ENCODE measurements at places on chromosomes 6 and 20.

DNA sequence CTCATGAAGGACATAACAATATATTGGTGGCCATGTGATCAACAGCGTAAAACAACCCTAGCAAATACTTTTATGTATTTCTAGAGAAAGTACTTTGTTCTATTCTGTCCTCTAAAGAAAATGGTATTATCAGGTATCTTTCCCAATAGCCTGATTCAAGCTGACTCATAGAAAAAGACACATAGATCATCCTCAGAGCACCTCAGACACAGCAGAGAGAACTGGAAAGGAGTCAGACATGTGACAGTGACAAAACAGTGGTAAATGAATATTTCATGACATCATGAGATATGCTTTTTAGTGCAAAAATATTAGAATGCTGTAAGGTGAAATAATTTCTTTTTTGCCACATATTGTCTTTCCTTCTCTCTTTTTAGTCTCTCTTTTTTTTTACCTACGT is 1355.0 kb upstream of the MAP3K7 start:
- DNase-seq = no peak

GRCh38 chr6:113211170-113211569 is 646.0 kb upstream of the MARCKS start:
- no peak for DNase-seq

GRCh38 chr20:32465092-32465900 is 107.2 kb downstream of the ASXL1 start:
- DNase-seq = peak; percentile 47

GRCh38 chr6:161108916-161109315 is 117.3 kb downstream of the MAP3K4 start:
- no peak for DNase-seq

DNA sequence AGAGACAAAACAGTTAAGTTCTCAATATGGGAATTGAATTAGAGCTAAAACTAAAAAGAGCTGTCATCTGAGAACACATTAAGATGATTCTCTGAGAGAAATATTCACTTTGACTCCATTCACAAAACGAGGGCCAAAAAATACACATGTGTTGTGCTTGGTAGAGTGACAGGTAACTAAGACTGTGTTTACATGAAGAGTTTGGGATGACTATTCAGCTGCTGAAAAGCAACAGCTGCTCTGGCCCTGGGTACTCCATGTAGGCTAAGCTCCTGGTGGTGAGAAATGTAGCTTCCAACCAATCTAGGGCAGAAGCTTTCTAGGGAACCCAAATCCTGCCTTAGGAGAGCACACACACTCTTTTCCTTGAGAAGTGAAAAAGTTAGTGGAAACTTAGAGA is 184.5 kb downstream of the COL21A1 start:
- DNase-seq = no peak

- DNase-seq = no peak
Observed at GRCh38 chr6:124797224-124797623, 165.0 kb upstream of the RNF217 start.

GRCh38 chr20:50260479-50261221 is 70.0 kb downstream of the CEBPB start:
- DNase-seq = no peak

DNA sequence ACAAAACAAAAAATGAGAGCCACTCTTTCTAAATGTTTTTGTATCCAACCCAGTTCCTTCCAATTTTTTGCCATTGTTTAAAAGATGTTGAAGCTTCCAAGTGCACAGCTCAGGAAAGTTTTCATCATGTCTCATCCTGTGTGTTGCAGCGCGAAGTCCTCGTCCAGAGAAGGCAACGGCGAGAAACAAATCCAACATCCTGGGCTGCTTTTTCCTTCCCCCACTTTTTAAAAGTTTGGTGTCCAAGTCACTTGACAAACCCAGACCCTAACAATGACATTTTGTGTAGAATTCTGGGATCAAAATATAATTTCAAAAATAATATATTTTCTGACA is 92.3 kb downstream of the ANKRD60 start:
- no peak for DNase-seq

GRCh38 chr6:25717866-25718740 is 36.4 kb upstream of the SLC17A4 start:
- DNase-seq = peak; percentile 32

GRCh38 chr6:43600595-43600994 is 24.6 kb downstream of the POLH start:
- DNase-seq = no peak

DNA sequence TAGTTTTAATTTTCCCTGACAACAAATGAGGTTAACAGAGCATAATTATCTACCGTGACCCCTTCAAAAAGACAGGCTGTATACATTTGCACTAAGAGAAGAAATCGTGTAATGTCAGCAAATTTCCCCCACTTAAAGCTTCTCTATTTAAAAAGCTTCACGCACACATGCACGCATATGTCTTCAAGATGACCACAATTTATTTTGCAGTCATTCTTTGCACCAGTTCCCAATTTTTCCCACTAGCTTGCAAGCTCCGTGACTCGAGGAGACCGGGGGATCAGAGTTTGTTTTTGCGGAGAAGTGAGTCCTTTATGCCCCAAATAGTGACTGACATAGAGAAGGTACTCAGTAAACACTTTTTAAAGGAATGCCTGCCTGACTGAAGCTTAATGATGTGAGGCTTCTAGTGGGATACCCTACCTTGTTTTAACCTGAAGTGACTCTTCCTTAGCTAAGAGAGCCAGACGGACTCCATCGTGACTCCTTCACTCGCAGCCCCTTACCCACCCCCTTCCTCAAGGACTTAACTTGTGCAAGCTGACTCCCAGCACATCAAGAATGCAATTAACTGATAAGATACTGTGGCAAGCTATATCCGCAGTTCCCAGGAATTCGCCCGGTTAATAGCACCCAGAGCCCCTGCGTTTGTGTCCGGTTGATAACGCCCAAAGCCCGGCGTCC is 9.3 kb upstream of the NQO2 start:
- peak; percentile 32 for DNase-seq

GRCh38 chr6:25442898-25443297 is 163.7 kb downstream of the CARMIL1 start:
- no peak for DNase-seq

DNA sequence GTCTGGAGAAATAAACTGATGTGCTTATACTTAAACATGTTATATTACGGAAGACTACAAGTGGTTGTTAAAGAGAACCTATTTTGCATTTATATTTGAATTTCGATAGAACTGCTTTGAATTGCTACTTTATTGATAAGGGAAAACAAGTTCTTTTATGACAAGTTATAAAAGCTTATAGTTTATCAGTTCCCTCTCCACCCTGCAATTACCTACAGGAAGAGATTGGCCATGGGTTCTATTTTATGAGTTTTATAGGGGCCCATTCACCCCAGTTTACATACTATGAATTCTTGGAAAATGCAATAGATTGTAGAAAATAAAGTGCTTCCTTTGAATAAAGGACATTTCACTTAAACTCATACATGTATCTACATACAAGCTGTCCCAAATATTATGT is 144.4 kb downstream of the AHI1 start:
- no peak for DNase-seq

DNA sequence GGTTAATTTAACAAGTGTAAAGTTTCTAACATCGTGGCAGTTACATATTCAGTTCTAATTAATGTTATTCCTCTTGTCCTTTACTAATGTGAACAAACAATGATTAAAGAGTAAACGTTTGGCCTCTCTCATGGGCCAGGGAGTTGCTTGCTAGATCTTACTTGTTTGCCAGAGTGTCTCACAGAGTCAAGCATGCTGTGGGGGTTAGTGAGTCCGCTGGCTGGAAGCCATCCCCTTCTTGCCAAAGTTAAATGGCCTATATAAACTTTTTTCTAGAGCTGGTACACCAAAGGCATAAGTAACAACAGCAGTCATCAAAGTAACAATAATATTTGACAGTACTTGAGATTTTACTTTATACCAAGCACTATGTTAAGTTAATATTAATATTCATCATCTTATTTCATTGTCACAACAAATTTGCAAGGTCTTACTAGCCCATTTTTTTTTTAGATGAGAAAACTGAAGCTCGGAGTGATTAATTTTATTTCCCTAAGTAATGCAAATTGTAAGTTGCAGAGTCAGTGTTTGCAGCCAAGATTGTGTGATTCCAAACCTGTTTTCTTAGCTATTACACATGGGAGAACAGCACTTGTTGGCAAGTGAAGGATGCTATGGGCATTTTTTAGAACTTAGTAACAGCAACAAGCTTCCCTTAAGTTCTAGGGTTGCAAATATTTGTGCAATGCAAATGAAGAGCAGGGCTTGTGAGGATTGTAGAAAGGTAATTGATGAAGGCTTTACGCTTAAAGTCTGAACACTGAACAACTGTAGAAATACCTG is 224.5 kb downstream of the RFPL4B start:
- DNase-seq = no peak

- no peak for DNase-seq
Observed at GRCh38 chr6:2760882-2761842, 4.0 kb upstream of the WRNIP1 start.

GRCh38 chr20:48126227-48126740 is 341.0 kb upstream of the SULF2 start:
- no peak for DNase-seq

- DNase-seq = no peak
Observed at GRCh38 chr6:8352335-8352965, 82.9 kb downstream of the SLC35B3 start.

GRCh38 chr6:169234634-169235033 is 19.0 kb downstream of the THBS2 start:
- DNase-seq = no peak

DNA sequence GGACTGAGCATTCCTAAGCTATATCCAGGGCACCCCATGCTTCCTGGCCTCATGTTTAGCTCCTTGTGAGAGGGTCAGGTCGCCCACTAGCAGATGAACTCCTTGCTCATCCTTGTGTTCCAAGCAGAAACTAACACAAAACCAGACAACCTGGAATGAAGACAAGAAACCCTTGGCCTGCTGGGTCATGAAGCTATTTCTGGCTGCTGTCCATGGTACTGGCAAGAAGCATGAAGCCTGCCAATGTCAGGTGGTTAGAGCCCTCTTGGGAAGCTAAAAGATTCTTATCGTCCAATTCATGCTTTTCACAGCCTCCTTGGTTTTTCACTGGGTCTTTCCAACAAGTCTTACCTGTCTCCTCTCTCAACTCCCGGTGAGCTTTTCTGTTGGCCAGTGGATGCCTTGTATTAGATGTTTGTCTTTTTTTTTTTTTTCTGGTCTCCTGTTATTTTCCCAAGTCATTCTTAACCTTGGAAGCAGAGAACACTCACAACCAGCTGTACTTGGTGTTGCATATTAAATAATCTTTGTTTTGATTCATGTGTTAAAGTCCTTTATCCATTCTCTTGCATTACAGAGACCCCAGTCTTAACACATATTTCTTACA is 180.3 kb downstream of the ANKRD60 start:
- peak; percentile 68 for DNase-seq

DNA sequence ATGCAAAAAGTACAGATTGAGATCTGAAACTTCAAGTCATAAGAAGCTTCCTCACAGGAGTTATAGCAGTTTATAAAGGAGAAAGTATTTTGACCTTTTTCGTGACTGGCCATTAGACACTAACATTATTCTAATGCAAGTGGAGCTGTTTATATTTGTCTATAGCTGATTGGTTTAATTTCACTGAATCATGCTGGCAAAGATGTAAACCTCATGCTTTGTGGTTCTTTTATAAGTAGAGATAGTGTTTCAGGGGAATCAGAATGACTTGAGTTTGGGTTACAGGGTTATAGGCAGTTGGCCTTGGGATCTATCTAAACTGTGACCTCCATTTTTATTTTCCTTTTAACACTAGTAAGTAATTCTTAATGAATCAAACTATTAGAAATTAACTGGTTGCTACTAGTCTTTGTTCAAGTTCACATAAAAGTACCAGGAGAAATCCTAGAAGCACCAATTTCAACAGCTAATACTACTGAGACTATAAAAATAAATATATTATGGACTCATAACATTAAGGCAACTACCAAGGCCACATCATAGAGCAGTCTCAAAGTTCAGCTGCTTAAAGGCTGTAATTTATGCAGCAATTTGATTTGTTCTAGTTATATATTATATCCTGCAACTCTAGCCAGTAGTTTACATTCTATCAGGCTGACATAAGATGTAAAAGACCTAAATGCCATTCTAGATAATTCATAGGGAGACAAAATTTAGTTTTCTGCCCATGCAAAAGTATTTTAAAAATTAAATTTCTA is 94.0 kb downstream of the RNGTT start:
- DNase-seq = no peak

DNA sequence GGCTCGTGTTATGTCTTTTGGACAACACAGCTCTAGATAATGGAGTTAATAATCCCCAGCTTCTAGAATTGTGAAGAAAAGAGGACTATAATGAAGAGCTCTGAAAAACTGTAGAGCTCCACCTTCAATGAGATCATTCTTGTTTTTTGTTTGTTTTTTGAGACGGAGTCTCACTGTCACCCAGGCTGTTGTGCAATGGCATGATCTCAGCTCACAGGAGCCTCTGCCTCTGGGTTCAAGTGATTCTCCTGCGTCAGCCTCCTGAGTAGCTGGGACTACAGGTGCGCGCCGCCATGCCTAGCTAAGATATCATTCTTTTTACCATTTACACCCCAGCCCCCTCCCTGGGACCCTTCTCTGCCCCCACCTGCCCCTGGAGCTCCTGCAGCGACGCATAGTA is 36.6 kb downstream of the ERGIC3 start:
- no peak for DNase-seq

DNA sequence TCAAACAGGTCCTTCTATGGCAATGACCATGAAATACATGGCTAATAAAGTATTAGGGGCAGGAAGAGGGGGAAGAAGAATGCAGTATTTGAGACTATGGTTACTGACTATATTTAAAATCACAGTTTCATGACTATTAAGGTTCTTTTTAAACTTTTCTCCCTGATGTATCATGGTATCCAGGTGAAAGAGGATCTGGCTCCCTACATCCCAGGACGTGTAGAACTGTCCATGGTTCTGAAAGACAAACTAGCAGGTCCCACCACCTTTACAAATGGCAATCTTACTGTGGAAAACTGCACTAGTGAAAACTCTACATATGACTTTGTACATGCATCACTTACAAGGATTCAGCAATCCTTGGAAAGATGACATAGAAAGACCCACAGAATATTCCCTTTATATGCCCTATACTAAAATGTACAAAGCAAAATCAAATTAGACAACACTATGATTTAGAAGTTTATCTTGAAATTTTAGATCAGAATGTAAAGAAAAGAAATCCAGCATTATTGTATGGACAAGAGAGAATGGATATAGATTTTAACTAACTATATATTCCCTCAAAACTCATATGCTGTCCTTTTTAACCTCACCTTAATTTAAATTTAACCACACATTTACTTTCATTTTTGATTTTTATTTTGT is 33.5 kb downstream of the RPP21 start:
- DNase-seq = no peak

- DNase-seq = no peak
Observed at GRCh38 chr20:47540443-47541354, 39.0 kb downstream of the NCOA3 start.

- DNase-seq = no peak
Observed at GRCh38 chr6:16049168-16049567, 79.7 kb upstream of the MYLIP start.

DNA sequence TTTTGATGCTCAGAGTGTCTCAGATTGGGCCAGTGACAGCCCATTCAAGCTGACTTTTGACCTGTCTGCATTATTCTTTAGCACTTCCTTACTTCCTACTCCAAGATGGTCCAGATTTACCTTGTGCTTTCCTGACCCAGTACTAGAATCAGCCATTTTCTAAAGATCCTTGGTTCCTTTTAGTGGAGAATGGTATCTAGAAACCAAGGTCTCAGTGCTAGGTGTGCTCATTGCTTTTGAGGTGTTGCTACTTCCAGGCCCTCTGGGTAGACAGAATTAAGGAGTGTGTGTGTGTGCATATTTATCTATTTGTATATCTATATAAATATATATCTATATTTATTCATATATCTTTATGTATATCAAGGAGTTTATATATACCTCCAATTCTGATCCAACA is 67.3 kb upstream of the UTRN start:
- DNase-seq = no peak

Measured in BE2C (cell line).